SJSA1 (cell line): ENCODE measurements at places on chromosomes 2 and 18. TPM values are rescaled to one million over a fixed set of nuclear protein-coding genes. Genes with fewer than 3 reads are reported as not detected.
A peak's percentile ranks its signal among the peaks of the same experiment; 100 is the strongest.

Gene CCDC74B
- total RNA-seq: 0.34 and 7.2 TPM in 2 replicates

- no peak for DNase-seq
- H3K4me3 ChIP-seq: no peak overlapping the region
- no peaks in the 10 kb centered on the region for H3K36me3 ChIP-seq
- H3K4me1 ChIP-seq: no peaks in the 10 kb centered on the region
- H3K27ac ChIP-seq: no peak overlapping the region
These were observed 8.0 kb downstream of the HAAO start for GRCh38 chr2:42784204-42784880.

- peaks cover 32% of the 10 kb centered on the region for H3K4me1 ChIP-seq
- H3K27ac ChIP-seq: no peak overlapping the region
- DNase-seq: no peak
These were observed 110.0 kb downstream of the TANC1 start for GRCh38 chr2:159078443-159078842.

DNA sequence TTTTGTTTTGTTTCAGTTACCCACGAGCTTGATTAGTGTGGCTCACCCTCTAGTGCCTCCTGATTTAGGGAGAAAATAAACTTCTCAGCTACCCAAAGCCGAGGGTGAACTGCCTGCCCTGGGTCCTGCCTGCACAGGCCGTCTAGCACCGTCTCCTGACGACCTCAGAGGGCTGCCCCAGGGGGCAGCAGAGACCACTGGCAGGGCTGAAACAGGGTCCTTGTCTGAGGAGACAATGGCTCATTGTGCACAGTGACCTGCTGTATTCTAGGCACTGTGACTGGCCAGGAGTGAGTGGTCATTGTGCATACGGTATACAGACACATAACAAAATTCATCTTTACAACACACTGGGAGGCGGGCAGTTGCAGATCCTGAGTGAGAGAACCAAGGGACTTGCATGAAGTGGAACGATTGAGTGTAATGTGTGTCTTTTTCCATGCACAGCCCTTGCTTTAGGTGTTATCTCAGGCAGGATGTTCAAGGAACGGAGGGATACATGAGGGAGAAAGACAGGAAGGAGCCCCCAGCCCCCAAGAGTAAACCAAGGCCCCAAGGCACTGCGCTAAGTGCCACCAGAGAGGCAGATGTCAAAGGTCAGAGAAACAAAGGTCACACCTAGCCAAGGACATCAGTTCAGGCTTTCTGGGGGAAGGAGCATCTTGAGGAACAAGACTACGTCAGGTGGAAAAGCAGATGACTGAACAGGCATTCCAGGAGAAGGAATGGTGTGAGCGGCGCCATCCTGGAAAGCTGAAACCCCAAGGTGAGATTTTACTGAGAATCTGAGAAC is 421.3 kb downstream of the LPIN1 start:
- DNase-seq: no peak
- no peak overlapping the region for H3K27ac ChIP-seq
- no peaks in the 10 kb centered on the region for H3K36me3 ChIP-seq
- H3K27me3 ChIP-seq: no peaks in the 10 kb centered on the region
- no peak overlapping the region for H3K4me3 ChIP-seq

DNA sequence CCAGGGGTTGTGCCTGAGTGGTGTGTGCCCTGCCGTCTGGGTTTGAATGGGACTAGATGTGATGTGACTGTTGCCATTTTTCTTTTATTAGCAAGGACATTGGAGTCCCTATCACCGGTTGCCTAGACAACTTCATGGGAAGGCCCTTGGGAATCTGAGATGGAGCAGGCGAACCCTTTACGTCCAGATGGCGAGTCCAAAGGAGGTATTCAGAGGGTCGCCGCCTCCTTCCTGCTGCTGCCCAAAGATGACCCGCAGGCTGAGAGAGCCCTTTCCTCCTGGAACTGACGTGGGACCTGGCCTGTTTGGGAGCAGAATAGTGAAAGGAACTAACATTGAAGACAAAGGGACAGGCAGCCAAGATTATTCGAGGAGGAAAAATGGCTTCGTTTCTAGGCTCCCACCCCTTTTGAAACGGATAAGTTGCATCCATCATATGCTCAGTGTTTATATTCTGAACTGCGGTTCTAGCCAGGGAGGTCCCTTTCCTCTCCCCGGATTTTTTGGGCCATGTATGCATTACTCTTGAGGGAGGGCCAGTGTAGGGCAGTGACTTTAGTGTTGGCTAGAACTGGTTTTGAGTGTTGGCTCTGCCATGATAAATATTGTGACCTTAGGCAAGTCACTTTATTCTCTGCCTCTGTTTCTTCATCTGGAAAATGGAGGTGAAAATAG is 673 bp downstream of the CENPO start:
- peak overlapping the region; percentile 88 for H3K4me3 ChIP-seq
- H3K27ac ChIP-seq: peak overlapping the region; percentile 98
- no peak for DNase-seq
